ENCODE measurements at places on chromosomes 2 and 18.

DNA sequence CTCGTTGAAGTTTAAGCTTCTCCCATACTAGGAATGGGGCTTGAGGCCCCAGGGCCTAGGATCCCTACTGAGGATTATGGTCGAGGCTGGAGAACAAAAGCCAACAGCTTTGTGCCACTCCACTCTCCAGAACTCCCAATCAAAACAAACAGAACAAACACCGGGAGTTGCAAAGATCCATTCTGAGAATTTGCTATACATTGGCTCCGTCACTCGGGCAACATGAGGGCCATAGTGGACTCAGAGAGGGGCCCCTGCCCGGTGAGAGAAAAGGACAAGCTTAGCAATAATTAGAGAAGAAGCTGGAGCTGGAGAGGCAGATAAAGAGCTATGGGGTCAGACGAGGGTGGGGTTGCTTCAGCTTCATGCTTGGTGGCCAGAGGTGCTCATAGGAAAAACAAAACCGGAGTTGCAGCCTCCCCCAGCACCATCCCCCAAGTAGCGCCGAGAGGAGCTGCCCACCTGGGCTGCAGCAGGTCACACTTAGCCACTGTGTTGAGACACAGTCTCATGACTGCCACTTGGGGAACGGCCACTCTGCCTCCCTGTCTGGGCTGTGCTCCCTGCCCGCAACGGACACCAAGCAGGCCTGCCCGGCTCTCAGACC lies 142.3 kb upstream of the HAAO start:
- no peak for DNase-seq

DNA sequence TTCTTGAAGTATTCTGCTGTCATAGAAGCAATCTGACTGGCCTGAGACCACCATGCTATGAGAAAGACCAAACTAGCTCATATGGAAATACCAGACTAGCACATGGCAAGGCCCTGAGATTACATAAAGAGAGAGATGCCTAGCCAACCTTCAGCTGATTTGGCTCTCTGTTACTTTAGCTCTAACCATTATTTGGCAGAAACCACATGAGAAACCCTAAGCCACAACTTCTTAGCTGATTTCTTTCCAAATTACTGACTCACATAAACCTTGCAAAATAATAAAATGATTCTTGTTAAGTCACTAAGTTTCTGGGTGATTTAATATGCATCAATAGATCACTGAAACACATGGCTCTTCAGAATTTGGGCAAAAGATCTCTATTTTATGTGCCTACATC lies 295.0 kb upstream of the ZNF521 start:
- no peak for DNase-seq

- DNase-seq, result no peak
Measured at GRCh38 chr18:54957296-54957832, 1.9 kb downstream of the CCDC68 start.

DNA sequence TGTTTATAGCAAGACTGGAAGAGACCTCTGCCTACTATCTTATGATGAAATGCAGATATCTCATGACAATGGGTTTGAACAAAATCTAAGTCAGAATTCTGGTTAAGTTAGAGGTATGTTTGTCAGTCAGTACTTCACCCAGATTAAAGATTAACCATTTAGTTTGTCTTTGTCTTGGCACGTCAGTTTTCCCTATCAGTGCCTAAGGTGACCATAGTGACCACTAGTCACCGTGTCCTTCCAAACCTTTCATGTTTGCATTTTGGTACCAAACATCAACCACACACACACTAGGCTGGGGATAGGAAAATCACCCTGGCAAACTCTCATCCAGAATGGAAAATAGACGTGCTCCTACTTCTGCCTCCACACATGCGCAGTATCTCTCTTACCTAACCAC lies 248.9 kb downstream of the PIEZO2 start:
- no peak for DNase-seq

- no peak for DNase-seq
Measured at GRCh38 chr2:154527962-154528361, 170.5 kb upstream of the KCNJ3 start.

DNA sequence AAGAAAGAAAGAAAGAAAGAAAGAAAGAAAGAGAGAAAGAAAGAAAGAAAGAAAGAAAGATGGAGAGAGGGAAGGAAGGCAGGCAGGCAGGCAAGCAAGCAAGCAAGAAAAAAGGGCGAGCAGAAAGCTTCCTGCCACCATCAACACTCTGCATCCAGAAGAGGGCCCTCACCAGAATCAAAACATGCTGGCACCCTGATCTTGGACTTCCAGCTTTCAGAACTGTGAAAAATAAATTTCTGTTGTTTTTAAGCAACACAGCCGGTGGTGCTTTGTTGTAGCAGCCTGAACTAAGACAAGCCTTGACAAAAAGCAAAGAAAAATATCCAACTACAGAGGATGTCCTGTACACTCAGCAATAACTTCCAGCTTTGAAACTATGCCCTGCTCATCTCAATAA lies 401.7 kb downstream of the LRATD1 start:
- DNase-seq, result no peak

DNA sequence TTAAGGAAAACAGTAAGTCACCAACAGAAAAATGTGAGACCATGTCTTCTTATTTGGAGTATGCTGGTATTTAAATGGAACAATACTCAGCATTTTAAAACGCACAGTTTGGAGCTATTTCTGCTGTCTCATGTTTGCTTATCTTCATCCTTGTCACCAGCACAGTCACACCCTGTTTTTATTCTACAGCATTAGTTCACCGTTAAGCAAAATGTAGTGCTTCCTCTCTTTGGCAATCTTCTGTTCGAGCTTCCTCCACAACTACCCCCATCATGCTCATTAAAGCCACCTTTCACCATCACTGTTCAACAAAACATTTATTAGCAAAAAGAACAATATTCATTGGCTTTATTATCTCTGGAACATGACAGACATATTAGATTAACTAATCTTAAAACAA lies 64.0 kb downstream of the SLC40A1 start:
- no peak for DNase-seq

DNA sequence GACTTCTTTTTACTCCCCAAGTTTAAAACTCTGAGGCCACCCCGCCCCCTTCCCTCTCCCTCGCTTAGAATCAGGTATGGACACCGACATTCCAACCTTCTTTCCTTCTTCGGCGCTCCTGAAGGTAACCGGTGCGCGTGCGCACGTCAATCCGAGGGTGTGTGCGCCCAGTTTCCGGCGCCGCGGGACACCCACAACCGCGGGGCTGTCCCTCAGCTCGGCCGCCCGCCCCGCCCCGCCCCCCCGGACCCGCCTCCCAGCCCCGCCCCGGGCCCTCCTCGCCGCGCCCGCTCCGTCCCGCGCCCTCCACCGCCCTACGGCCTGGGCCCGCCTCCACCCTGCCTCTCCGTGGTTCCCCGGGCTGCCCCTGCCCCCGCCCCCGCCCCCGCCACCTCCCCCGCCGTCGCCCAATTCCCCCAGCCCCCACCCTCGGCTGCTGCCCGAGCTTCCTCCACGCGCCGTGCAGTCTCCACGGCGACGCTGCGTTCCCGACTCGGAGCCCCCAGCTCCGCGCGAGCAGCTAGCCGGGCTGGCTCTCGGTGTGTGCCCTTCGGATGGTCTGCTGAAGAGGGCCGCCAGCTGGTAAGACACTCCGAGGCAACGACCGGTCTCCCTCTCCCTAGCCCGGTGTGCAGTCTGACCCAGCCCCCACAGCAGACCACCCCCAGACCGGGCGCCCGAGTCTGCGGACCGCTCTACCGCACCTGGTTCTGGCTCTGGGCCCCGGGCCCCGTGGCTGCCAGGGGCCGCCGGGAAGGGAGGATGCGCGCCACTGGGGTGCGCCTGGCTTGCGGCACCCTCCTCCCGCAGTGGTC lies 635 bp downstream of the ERICH2 start:
- DNase-seq, result peak; percentile 65

- DNase-seq, result no peak
Measured at GRCh38 chr2:222656526-222657446, 894 bp upstream of the FARSB start.

GRCh38 chr18:35732162-35732561 lies 150.6 kb downstream of the GALNT1 start:
- no peak for DNase-seq

- no peak for DNase-seq
Measured at GRCh38 chr2:236124182-236124893, 43.8 kb downstream of the GBX2 start.

- DNase-seq, result no peak
Measured at GRCh38 chr2:44663471-44664073, 277.9 kb upstream of the SIX3 start.

- no peak for DNase-seq
Measured at GRCh38 chr2:3168230-3168891, 209.3 kb downstream of the EIPR1 start.

Measured in activated naive CD4-positive, alpha-beta T cell treated with Interleukin-2 at 50 U/mL for 16 hours (primary cell).